ENCODE measurements at places on chromosomes 4 and X.

GRCh38 chr4:41534404-41534803, 3.6 kb upstream of the LIMCH1 start:
- no peak for DNase-seq

GRCh38 chrX:11913001-11913400, 155.0 kb downstream of the MSL3 start:
- peak; percentile 27 for DNase-seq

- peak; percentile 67 for DNase-seq
These were observed 1099.8 kb upstream of the TENM3 start for GRCh38 chr4:181143250-181143854.

DNA sequence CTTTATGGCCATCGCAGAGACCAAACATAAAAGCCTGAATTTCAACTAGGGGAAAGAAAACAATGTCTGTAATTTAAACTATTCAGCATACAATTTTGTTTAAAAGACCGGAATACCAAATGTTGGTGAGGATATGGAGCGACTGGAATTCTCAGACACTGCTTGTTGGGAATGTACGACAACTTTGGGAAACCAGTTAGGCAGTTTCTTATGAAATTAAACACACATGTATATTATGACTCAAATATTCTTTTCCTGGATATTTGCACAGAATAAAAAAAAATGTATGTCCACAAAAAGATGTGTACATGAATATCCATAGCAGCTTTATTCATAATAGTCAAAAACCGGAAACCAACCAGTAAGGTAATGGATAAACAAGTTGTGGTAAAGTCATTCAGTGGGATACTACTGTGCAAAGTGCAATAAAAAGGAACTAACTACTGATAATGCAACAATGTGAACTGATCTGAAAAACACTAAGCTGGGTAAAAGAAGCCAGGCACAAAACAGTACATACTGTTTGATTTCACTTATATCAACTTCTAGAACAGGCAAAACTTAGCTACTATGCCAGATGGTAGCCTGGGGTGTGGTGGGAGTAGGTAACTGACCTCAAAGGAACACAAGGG, 152.7 kb upstream of the FTHL17 start:
- no peak for DNase-seq

DNA sequence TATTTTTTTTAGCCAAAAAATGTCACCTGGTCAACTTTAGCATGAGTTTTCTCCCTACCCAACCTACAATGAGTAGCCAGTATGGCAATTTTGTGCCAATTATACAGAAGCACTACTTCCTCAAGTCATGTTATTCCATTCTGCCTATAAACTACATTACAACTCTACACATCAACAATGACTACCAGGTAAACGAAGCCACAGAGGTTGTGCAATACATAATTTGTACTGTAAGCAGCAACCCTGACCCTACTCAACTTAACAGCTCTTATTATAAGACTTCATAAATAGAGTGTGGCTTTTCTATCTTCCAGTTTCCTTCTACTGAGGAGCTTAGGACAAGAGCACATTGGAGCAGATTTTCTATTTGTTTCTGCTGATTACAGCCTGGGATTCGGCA, 160.5 kb downstream of the HS3ST1 start:
- DNase-seq, result no peak

GRCh38 chr4:132056496-132056895, 1092.6 kb upstream of the PCDH10 start:
- no peak for DNase-seq

GRCh38 chr4:28827866-28828265, 1892.3 kb upstream of the PCDH7 start:
- DNase-seq, result no peak

DNA sequence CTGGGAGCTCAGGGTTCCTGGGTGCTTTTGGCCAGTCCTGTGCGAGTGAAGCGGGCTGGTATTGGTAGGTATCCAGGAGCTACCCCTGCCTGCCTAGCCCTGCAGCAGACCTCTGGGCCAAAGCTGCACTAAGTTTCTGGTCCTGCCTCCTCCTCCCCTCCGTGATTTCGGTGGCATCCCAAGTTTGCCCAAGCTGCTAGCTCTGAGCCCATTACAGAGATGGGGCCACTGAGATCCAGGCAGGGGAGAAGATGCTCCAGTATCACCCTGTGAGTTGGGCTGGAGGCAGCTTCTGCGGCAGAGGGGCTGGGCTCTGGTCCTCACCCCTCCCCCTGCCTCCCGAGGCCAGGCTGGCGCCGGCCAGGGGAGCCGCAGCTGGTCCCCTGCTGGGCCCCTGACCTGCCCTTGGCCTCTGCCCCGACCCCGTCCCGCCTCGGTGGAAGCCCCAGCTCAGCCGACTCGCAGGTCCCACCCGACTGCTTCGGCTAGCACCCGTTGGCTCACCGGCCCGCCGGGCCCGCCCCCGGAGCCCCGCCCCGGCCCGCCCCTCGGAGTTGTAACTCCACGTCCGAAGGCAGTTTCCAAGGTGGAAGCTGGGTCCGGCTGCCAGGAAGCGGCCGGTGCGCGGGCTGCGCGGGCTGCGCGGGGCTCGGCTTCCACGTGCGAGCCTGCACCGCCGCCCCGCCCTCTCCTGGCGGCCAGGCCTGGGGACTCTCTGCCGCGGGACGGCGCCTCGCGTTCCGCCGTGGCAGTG, at the start of gene DUSP9:
TSS of gene DUSP9 (plus strand) at position 584 of the 754 bp plus-strand sequence. CDS start 751 bp downstream, outside the sequence.
- DNase-seq, result peak; percentile 60

DNA sequence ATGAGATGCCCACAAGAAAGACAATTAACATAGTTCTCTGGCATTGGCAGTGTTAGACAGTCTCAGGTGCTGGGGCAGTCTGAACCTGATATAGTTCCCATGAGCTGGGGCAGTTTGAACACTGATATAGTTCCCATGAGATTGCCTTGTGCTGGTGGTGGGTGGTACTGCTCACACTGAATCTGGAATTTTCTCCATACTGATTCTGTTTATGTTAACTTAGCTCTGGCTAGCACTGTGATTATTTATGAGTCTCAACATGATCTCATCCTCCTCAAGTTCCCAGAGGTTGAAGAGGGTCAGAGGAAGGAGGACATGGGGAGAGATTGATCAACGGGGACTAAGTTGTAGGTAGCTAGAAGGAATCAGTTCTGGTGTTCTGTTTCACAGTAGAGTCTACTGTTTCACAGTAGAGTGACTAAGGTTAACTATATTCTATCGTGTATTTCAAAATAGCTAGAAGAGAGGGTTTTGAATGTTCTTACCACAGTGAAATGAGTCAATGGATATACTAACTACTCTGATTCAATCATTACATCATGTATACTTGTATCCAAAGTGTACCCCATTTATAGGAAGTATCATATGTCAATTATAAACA, 379.9 kb downstream of the ADAM29 start:
- DNase-seq, result peak; percentile 74

GRCh38 chr4:145823743-145824142, 114.9 kb downstream of the ZNF827 start:
- DNase-seq, result no peak

- no peak for DNase-seq
These were observed 682.9 kb upstream of the GALNTL6 start for GRCh38 chr4:171130256-171130801.

Measured in ELR (cell line).